ENCODE measurements at places on chromosomes 7 and 10.
A peak's percentile ranks its signal among the peaks of the same experiment; 100 is the strongest.

- no peak for DNase-seq
Measured at GRCh38 chr7:264541-265191, 25.3 kb upstream of the FOXL3 start.

- no peak for DNase-seq
Measured at GRCh38 chr7:104805449-104806317, 208.3 kb upstream of the KMT2E start.

- DNase-seq = no peak
Measured at GRCh38 chr10:95469676-95470075, 91.5 kb downstream of the SORBS1 start.

DNA sequence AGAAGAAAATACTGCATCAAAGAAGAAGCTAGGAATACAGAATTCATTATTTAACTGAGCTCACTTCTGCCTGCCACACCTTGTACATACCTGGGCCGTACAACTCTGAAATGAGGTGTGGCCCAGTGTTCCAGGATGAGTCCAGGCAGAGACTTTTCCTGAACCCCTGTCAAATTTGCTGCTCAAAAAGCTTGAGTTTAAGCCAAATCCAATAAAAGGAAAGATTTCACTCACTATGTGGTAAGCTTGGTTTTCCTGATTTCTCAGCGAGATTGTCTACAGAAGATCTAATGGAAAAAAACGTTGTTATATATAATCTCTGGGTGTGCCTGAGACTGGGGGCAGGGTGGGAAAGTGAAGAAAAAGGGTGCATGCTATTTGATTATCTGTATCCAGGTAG, 72.1 kb upstream of the EGFR start:
- DNase-seq = no peak

DNA sequence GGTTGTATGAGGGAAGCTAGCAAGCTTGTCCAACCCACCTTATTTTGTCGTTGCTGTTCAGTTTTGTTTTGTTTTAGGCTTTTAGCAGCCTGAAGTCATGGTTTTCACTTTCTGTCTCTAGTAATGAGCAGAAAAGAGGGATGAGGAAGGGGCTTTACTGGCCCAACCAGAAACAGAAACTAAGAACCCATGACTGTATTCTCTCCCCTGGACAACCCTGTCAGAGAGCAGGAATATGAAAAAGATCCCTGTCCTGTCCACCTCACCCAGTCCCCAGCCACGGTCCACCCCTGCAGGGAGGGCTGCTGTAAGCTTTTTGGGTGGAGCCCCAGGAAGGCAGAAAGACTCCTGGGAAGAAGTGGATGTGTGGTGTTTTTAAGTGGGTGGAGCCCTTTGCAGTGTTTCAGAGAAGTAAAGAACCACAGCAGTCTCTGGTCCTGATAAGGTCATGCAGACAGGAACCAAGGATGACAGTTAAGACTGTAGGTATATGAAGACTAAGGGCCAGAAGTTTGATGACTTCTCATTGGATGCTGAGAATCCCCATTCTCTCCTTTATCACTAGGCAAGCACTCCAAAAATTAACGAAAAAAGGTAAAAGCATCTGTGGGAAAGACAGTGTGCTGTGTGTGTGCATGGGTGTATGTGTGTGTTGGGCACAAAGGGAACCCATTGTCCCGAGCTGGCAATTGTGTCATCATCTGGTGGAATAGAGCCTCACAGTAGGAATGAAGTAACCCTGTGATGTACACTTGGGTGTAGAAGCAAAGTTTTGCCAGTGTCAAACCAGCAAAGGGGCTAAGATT, 13.8 kb downstream of the MRPL32 start:
- no peak for DNase-seq

- DNase-seq = no peak
Measured at GRCh38 chr7:20330928-20331909, 519 bp downstream of the ITGB8 start.

DNA sequence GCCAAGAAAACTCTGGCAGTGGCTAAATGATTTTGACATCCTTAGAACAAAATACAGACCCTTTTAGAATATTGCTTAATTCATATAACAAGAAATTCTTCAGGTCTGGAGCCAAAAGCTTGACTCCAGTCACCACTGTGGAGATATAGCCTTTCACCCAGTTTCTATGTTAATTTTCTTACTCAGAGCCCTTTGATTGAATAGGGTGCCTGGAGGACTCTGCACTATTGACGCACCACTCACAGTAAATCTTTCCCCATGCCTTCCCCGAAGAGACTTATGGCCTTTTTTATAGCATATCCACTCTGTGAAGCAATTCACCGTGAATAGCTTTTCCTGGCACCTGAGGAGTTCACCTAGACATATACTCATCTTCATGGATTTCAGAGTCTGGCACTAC, 613.8 kb downstream of the ZWINT start:
- DNase-seq = no peak

DNA sequence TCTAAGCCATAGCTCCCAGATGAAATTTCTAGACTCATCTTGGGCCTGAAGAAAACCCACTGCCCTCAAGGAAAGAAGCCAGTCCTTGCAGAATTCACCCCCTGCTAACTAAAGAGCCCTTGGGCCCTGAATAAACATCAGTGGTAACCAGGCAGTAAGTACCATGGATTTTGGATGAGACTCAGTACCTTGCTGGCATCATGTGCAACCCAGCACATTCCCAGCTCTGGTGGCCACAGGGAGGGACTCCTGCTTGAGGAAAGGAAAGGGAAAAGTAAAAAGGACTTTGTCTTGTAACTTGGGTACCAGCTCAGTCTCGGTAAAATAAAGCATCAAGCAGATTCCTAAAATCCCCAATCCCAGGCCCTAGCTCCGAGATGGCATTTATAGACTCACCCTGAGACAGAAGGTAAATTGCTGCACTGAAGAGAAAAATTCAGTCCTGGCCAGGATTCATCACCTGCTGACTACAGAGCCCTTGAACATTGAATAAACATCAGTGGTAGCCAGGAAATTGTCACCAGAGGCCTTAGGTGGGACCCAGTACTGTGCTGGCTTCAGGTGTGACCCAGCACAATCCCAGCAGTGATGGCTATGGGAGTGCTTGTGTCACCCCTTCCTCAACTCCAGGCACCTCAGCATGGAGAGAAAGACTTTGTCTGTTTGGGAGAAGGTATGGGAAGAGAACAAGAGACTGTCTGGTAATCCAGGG, 31.2 kb upstream of the SFTPD start:
- DNase-seq = no peak

DNA sequence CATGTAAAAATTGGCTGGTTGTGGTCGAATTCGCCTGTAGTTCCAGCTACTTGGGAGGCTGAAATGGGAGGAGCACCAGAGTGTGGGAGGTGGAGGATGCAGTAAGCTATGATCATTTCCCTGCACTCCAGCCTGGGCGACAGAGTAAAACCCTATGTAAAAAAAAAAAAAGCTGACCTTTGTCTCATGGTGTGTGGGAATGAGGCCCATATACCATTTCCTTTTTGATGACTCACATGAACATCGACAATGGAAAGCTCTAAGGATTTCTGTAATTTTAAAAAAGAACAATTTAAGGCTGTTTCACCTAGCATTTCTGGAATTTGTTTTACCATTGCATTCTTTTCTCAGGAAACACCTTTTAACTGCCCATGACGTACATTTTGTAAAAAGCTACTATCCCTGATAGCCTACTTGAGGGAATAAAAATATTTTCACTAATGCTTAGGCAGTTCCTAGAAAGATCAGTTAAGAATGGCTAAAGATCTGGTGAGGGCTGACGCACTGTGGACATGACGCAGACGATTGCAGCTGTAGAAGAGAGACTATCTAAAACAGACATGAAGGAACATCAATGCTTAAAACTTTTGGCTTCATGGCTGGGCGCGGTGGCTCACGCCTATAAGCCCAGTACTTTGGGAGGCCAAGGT, 400.6 kb upstream of the IGFBP3 start:
- DNase-seq = no peak

DNA sequence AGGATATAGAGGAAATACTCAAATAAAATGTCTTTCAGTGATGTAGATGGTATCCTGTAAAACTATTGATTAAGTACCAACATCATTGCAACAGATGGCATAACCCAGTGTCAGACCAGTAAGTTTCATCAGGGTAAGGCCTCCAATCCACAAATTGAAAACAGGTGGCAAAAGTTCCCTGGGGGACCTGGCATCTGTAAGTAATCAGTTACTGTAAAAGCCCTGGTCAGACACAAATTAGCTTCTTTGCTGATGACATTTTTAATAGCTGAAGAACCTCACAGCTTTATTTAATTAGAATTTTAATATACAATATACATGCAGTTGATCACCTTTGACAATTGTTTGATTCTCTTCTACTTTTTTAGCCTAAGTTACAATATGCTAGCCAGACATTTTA, 152.5 kb downstream of the PLXDC2 start:
- DNase-seq = no peak

DNA sequence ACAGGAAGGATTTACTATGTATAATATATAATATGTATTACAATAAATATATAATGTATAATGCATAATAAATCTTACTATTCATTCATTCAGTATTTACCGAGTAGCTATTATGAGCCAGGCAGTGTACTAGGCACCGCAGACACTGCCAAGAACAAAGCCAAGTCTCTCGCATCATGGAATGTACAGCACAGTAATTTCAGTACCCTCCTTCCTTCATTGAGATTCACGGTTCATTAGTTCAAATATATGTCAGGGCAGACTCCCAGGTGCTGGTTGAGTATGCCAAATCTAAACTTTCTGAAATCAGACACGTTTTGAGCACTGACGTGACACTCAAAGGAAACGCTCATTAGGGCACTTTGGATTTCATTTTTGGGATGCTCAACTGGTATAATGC, 9.1 kb downstream of the USP6NL start:
- no peak for DNase-seq

DNA sequence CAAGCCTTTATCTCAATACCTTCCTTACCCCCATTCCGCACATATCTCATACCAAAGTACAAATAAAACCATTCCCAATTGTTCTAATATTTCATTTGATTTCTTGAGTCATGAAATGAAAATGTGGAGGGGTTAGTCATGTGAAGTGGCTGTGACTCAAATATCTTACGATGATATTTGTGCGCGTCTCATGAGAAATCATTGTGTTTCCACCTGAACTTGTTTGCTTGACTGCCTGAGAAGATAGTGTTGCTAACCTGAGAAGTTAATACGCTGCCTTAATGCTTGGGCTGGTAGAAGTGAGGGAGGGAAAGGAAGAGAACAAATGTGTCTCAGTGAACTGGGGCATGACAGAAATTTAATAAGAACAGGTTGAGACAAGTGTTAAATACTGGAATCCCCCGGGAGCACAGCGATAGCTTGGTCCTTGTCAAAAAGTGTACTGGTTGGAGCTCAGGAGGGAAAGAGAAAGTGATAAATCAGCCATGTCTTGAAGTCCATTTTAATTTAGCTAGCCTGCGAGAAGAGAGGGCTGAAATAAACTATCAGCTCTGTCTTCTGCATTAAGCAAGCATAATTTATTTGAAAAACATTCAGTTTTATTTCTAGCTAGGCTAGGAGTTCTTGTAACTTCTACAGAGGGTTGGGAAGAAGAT, 7.2 kb upstream of the EPHA1 start:
- no peak for DNase-seq

- no peak for DNase-seq
Measured at GRCh38 chr10:58779594-58779993, 266.9 kb downstream of the BICC1 start.

GRCh38 chr10:62457598-62457997, 83.4 kb downstream of the ZNF365 start:
- DNase-seq = no peak

DNA sequence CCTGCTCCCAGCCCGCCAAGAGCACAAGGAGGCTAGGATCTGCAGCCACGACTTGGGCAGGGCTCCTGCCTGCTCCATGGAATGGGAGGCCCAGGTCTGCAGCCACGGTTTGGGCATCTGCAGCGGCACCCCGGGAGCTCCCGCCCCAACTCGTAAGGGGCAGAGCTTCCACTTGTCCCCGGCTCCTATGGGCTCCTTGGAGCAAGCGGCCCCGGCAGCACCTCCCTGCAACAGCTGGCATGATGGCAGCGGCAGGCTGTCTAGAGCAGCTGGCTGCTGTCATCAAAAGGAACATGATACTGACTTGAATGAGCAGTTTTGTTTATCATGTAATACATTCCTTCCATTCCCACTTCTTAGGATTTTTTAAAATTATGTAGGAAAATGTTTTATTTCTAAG, 684.0 kb upstream of the FOXK1 start:
- DNase-seq = peak; percentile 50

- no peak for DNase-seq
Measured at GRCh38 chr7:84187813-84188510, 6.6 kb downstream of the SEMA3A start.

DNA sequence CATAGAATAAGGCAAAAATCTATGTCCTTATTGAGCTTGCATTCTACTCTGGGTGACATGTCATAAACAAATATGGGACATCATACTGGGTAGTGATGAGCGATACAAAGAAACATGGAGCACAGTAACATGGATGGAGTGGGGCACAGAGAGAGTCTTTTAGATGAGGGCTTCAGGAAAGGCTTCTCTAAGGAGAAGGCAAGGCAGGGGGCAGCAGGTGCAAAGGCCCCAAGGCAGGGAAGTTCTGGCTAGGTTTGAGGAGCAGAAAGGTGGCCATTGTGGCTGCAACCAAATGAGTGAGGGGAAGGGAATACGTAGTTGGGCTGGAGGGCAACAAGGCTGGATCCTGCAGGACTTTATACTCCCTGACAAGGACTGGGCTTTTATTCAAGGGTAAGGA, 211.4 kb downstream of the HERPUD2 start:
- DNase-seq = no peak

GRCh38 chr10:67401711-67402110, 294.3 kb downstream of the CTNNA3 start:
- DNase-seq = no peak

DNA sequence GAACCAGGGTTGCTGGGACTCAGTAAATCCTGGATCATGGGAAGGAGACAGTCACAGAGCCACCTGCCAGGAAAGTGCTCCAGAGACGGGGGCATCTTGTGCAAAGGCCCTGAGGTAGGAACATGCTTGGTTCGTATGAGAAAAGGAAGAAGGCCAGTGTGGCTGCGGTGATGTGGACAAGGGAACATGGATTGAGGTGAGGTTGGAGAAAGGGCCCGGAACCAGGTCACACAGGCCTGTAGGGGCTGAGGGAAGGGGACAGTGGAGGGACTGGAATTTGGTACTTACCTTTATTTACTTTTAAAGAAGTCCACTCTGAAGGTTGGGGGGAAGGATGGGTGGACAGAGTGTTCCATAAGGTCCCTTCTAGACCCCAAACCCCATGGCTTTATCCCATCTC, 32.9 kb upstream of the CXCL12 start:
- no peak for DNase-seq

- no peak for DNase-seq
Measured at GRCh38 chr7:47239931-47240421, 341.9 kb downstream of the TNS3 start.

- DNase-seq = no peak
Measured at GRCh38 chr7:444606-445005, 75.0 kb downstream of the PDGFA start.

- no peak for DNase-seq
Measured at GRCh38 chr10:71268247-71268691, 50.8 kb upstream of the SLC29A3 start.

- DNase-seq = no peak
Measured at GRCh38 chr7:142469696-142470543, 212.1 kb upstream of the PRSS58 start.

- peak; percentile 14 for DNase-seq
Measured at GRCh38 chr7:49001610-49002033, 77.3 kb downstream of the CDC14C start.

GRCh38 chr10:47081264-47081663, 170.0 kb downstream of the PTPN20 start:
- DNase-seq = no peak

GRCh38 chr7:13904689-13905088, 84.8 kb downstream of the ETV1 start:
- DNase-seq = no peak

All from SHP77 (cell line).